NCI-H1930 (cell line): ENCODE measurements at places on chromosomes 5 and 9.

GRCh38 chr5:64625678-64626077 lies 64.6 kb upstream of the SHISAL2B start:
- DNase-seq, result no peak

GRCh38 chr5:148376198-148376597 lies 7.6 kb upstream of the FBXO38 start:
- DNase-seq, result no peak

DNA sequence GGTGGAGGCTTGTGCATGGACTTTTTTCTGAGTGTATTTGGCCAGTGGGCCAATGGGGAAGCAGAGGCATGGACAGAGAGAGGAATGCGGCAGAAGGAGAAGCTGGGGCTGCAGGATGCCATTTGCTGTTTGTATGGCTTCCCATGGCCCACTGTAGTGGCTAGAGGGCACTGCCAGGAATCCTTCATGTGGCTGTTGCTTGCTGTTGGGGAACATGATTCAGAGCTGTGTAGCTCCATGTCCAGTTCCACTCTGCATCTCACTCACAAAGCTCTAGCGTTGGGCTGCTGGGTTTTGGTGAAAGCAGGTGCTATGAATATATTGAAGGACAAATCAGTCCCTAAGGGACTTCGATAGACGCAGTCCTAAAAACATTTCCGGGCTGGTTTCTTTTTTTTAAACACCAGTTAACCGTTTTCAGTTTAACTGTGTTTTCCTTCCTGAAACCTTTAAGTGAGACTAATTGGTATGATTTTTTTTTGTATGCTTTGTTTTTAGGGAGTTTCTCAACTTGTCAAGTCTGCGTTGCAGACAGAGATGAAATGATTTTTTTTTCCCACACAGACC lies 51.3 kb downstream of the SLC22A5 start:
- no peak for DNase-seq

- no peak for DNase-seq
Observed at GRCh38 chr9:81080900-81081299, 608.4 kb downstream of the TLE1 start.

- DNase-seq, result no peak
Observed at GRCh38 chr9:79661886-79662536, 90.2 kb downstream of the TLE4 start.

DNA sequence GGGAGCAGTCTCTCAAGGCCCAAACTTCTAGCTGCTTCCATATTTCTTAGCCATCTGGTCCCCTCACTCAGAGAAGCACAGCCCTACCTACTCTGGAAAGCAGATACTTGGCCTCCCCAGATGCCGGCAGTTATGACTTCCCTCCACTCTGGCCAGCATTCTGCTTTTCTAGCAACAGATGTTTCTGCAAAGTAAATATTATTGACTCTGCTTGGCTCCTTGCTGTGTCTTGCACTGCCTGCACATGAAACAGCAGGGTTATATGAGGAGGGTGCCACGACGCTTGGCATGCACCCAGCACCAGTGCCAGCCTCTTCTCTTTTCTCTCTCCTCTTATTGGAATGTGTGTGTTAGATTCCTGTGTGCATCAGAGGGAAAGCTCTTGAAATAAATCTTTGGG lies 99.7 kb downstream of the ARHGAP26 start:
- no peak for DNase-seq

DNA sequence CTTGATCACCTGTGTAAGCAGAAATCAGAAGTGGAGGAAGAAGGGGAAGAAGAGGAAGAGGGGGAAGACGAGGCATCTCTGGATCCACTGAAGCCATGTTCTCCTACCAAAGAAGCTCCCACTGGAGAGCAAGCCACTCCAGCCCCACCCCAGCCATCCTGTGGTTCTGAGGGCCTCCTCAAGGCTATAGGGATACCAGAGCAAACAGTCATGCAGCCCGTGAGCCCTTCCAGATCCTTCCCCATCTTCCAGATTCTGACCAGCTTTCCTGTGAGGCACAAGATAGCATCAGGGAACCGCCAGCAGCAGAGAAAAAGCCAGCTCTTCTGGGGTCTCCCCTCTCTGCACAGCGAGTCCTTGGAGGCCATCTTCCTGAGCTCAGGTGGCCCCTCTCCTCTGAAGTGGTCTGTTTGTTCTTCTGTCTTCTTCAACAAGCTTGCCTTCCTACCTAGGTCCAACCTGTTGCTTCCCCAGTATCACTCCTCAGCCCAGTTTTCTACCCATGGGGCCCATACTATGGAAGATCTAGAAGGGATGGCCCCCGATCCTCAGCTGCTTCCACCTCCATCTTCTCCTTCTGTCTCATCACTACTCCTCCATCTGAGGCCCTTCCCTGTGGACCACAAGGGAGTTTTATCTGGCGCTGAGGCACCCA lies 29.4 kb downstream of the VCP start:
- no peak for DNase-seq

DNA sequence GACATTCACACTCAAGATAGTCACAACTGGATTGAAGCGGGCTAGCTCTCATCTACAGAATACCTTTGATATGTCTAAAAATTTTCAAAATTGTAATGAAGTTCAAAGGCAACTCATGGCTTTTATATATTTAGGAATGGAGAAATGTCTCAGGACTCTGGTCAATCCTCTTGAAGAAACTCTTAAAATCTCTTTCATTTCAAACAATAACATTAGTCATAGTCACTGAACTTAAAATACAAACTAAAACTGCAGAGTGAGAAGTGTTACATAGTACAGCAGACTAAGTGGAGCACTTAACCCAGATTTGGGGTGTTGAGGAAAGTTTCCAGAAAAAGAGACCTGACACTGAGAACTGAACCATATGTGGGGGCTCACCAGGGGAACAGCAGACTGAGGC lies 20.7 kb downstream of the FANCC start:
- no peak for DNase-seq

- DNase-seq, result no peak
Observed at GRCh38 chr5:143177263-143177983, 226.1 kb downstream of the NR3C1 start.

- no peak for DNase-seq
Observed at GRCh38 chr9:19431361-19432171, 22.8 kb downstream of the ACER2 start.

- DNase-seq, result no peak
Observed at GRCh38 chr5:105817914-105818313, 1852.8 kb downstream of the EFNA5 start.
